ENCODE measurements at places on chromosomes 3 and 15.

GRCh38 chr3:124860599-124860998, 26.6 kb downstream of the ITGB5 start:
- no peak for DNase-seq

- no peak for DNase-seq
Observed at GRCh38 chr3:182979103-182979673, 1.1 kb downstream of the DCUN1D1 start.

- no peak for DNase-seq
Observed at GRCh38 chr3:111737706-111738086, 121.4 kb upstream of the PHLDB2 start.

DNA sequence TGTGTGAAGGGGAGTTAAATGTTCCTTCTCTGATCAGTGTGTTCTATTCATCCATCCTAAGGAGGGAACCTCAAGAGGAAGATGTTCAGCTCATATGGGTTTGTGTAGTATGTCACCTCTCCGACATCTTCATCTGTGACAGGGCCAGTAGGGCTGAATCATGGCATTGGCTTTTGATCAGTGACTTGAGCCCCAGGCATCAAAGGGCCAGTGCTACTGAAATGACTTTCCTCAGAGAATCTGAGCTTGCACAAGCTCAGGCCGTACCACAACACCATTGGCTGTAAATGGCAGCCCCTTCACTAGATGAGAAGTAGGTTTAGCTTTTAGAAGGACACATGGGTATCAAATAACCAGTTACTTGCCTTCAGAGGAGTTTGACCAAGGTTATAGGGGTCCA, 183.2 kb upstream of the NR2E3 start:
- no peak for DNase-seq

DNA sequence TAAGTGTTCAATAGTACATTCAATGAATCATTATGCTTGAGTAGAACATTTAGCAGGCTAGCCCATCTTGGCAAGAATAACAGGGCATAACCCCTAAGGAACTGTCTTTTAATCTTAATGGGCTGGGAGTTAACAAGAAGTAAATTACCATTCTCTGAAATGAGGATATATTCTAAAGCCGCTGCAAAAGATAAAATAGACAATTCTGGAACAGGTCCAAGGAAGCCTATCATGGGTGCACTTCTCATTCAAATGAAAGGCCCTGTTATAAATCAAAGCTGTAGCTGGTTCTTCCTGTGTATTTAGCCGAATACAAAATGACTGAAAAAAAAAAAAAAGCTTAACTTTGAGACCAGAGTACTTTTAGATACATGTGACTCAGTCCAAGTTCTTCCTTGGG, 15.6 kb downstream of the MTHFS start:
- DNase-seq, result no peak

Measured in stimulated activated CD8-positive, alpha-beta memory T cell treated with anti-CD3 and anti-CD28 coated beads, Interleukin-4, amount 100 ng/mL, for 48 hours (primary cell).